Osteoblast (primary cell): ENCODE measurements at places on chromosomes 16 and 17. TPM values are rescaled to one million over a fixed set of nuclear protein-coding genes. Genes with fewer than 3 reads are reported as not detected.

CXCL16 gene
- total RNA-seq = 5.9 and 11.2 TPM in 2 replicates

CEP295NL gene
- total RNA-seq = 2.5 and 5.3 TPM in 2 replicates

CCT6B gene
- 5.9 and 6.2 TPM in 2 replicates for total RNA-seq

TPSB2 gene
- not detected in 2 replicates for total RNA-seq

SLC7A6OS gene
- 12.1 and 12.3 TPM in 2 replicates for total RNA-seq

TBC1D3 gene
- not detected in 2 replicates for total RNA-seq

MYCBPAP gene
- total RNA-seq = 0.36 and 0.88 TPM in 2 replicates

SNAI3 gene
- not detected in 2 replicates for total RNA-seq

STH gene
- total RNA-seq = not detected in 2 replicates

GP1BA gene
- not detected in 2 replicates for total RNA-seq

C16orf87 gene
- 7.7 and 9.8 TPM in 2 replicates for total RNA-seq

ATP1B2 gene
- under 0.01 TPM in 1 of 2 replicates, not detected in the other for total RNA-seq

CACNA1H gene
- under 0.01 TPM in 2 replicates for total RNA-seq

ABCC12 gene
- not detected in 2 replicates for total RNA-seq

USB1 gene
- total RNA-seq = 17.7 and 19.2 TPM in 2 replicates

TMEM11 gene
- 12.1 and 18.1 TPM in 2 replicates for total RNA-seq

GIT1 gene
- 31.8 and 34.4 TPM in 2 replicates for total RNA-seq

CDK5R1 gene
- total RNA-seq = 0.59 and 0.72 TPM in 2 replicates

MEOX1 gene
- total RNA-seq = under 0.01 TPM in 1 of 2 replicates, not detected in the other

KRT16 gene
- 4.3 and 5.6 TPM in 2 replicates for total RNA-seq

ITGAD gene
- total RNA-seq = not detected in 2 replicates

ALDH3A1 gene
- under 0.01 TPM in 1 of 2 replicates, not detected in the other for total RNA-seq

BAHCC1 gene
- 11.2 and 11.5 TPM in 2 replicates for total RNA-seq

TMEM114 gene
- not detected in 2 replicates for total RNA-seq

SLC2A4 gene
- under 0.01 and 0.29 TPM in 2 replicates for total RNA-seq

TPPP3 gene
- total RNA-seq = 0.59 and 0.72 TPM in 2 replicates

CCR7 gene
- not detected in 2 replicates for total RNA-seq

ABCC6 gene
- total RNA-seq = under 0.01 and 0.36 TPM in 2 replicates

CDH13 gene
- 102 and 104 TPM in 2 replicates for total RNA-seq

CES5A gene
- not detected in 2 replicates for total RNA-seq

ACAP1 gene
- total RNA-seq = 0.59 TPM in 1 of 2 replicates, not detected in the other

NECAB2 gene
- 0.29 and 0.72 TPM in 2 replicates for total RNA-seq

COG1 gene
- total RNA-seq = 21.5 and 23.2 TPM in 2 replicates

GUCY2D gene
- not detected in 2 replicates for total RNA-seq

TRIM72 gene
- total RNA-seq = not detected in 2 replicates

SLC6A2 gene
- total RNA-seq = not detected in 2 replicates

USP22 gene
- 271 and 293 TPM in 2 replicates for total RNA-seq

KRTAP9-9 gene
- total RNA-seq = not detected in 2 replicates

RNF222 gene
- total RNA-seq = not detected in 2 replicates

YWHAE gene
- total RNA-seq = 401 and 433 TPM in 2 replicates

ZSCAN32 gene
- total RNA-seq = 13.6 and 14.8 TPM in 2 replicates

CIBAR2 gene
- under 0.01 TPM in 1 of 2 replicates, not detected in the other for total RNA-seq

CCL17 gene
- not detected in 2 replicates for total RNA-seq
